Stimulated activated CD8-positive, alpha-beta memory T cell treated with anti-CD3 and anti-CD28 coated beads, Interleukin-15, amount 100 ng/mL, for 4 hours (primary cell): ENCODE measurements at places on chromosomes 2 and 18.
A peak's percentile ranks its signal among the peaks of the same experiment; 100 is the strongest.

GRCh38 chr2:6879011-6879410 lies 1.4 kb downstream of the RSAD2 start:
- DNase-seq = no peak

DNA sequence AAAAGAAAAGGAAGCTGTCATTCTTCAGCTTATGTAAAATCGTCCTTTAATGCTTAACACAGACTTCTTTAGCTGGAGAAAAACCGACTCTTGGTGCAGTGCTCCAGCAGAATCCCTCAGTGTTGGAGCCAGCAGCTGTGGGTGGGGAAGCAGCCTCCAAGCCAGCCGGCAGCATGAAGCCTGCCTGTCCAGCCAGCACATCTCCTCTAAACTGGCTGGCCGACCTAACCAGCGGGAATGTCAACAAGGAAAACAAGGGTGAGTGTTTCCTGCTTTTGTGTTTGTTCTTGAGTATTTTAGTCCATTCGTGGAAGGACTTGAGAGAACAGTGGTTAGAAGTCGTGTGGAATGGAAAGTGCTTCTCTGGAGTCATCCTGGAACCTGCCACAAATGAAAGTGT lies 38.9 kb downstream of the KDM3A start:
- DNase-seq = no peak

DNA sequence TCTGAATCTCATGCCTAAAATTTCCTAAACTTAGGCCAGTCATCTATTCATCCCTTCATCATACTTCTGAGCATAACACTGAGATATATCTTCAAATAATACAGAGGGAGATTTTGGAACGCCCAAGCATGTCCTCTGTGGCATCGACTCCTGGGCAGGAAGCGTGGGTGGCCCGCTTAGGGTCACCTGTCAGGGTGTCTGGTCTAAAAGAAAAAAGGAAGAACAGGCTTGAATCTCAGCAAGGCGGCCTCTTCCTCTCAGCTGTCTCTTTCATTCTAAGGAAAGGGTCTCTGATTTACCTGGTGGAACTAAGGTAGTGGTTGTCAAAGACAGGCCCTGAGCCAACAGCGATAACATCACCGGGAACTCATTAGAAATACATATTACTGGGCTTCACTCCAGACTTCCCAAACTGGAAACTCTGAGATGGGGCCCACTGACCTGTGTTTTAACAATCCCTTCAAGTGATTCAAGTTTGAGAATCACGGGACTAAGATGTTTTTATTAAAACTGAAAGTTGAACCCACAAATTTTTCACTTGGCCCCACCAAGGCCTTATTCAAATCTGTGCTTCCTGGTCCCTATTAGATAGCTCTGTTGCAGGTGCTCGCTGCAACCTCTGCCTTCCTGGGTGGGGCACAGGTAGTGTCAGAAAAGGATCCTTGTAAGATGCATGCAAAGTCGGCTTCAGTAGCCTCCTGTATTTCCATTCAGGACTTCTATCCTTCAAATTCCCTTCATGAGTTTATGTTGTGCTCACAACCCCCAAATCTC lies 162.3 kb upstream of the CCDC68 start:
- DNase-seq = no peak

- DNase-seq = no peak
Observed at GRCh38 chr2:120441744-120442471, 96.0 kb downstream of the INHBB start.

DNA sequence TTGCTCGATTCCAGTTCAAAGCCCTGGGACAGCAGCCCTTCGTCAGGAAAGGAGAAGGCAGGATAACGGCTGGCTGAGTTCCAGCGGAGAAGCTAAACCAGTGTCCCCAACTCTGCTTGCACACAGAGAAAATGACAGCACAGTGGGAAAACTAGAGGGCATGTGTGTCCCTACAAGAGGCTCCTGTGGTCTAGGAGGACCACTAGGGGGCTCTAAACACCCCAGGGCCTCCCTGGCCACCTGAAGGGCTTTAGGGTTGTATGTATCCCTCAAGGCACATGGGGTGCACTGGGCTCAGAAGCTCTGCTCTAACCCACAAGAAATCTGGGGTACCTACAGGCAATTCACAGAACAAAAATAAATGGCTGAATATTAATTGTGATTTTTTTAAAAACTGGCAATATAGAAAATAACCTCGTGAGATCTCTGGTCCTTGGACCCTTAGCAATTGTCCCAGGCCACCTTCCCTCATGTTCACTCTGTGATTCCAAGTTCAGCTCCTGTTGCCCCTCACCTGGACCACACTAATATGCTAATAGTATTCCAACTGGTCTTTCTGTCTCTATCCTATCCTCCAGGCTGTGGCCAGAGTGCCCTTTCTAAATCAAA lies 17.5 kb downstream of the STAT1 start:
- DNase-seq = no peak

GRCh38 chr2:62589691-62590356 lies 83.8 kb upstream of the TMEM17 start:
- DNase-seq = no peak

DNA sequence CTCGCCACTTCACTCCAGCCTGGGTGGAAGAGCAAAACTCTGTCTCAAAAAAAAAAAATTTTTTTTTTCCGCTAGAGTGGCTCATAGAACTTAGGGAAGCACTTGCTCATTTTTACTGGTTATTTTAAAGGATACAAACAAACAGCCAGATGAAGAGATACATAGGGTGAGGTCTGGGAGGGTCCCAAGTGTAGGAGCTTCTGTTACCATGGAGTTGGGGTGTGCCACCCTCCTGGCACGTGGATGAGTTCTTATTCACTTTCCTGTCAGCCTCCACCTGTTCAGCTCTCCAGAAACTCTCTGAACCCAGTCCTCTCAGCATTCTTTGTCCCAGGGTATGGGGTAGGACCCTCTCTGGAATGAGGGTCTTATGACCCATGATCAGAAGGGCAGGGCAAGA lies 4.9 kb upstream of the MAT2A start:
- DNase-seq = no peak

GRCh38 chr18:7329016-7329415 lies 98.1 kb downstream of the LRRC30 start:
- no peak for DNase-seq

- no peak for DNase-seq
Observed at GRCh38 chr2:222296311-222296741, 2.5 kb downstream of the PAX3 start.

GRCh38 chr2:48496849-48497248 lies 33.1 kb upstream of the STON1 start:
- DNase-seq = no peak

- DNase-seq = no peak
Observed at GRCh38 chr2:70388128-70388527, 86.3 kb upstream of the FAM136A start.

DNA sequence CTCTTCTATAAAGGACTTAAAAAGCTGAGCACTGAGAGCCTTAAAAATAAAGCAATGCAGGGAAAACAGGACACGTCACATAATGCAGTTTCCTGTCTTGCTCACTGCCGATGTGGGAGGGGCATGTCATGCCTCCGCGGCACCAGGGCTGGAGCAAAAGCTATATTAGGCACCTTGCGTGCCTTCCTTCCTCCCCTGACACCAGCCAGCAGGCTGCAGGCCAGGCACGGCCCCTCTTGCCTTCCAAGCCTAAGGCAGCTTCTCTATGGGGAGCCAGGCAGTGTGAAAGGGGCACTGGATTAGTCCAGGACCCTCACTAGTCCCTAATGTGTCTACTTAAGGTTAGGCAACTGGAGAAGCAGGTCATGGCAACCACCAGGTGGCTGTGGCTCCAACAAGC lies 26.3 kb downstream of the MRPL35 start:
- DNase-seq = no peak

- no peak for DNase-seq
Observed at GRCh38 chr2:120653046-120653445, 82.6 kb upstream of the GLI2 start.

GRCh38 chr2:31312898-31313297 lies 78.9 kb downstream of the EHD3 start:
- DNase-seq = no peak

DNA sequence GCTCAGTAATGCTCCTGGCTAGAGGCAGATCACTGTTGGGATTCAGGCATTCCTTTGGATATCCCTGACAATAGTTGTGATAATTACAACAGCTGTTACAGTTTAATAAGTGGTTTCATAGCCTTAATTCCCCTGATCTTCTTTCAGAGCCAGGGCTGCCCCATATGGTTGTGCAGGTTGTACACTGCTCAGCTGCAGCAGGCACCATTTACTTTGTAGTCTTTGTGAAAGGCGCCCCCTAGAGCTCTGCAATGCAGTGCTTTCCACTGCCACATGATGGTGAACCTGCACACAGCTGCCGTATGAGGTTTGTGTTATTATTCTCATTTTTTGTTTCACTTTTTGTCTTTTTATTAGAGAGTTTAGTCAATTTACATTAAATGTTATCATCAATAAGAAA lies 239.1 kb downstream of the KCNS3 start:
- no peak for DNase-seq

GRCh38 chr2:72841462-72842125 lies 15.8 kb upstream of the EXOC6B start:
- no peak for DNase-seq

- no peak for DNase-seq
Observed at GRCh38 chr2:48131539-48132270, 225.4 kb upstream of the FBXO11 start.

DNA sequence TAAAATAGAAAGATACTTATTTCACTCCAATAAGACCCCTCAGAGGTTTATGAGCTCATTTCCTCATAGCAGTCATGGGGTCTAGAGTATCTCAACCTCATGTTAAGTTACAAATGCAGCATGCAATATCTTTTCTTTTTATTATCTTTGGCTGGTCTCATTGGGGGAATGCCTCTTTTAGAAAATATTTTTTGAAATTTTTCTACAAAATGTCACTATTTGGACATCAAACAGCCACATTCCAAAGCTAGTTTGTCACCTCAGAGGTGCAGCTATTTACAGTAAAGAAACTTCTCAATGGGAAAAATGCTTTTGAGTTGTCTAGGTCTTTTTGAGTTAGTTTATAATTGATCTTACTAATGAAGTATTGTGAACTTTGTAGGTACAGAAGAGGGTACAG lies 370.7 kb upstream of the LRATD1 start:
- no peak for DNase-seq

DNA sequence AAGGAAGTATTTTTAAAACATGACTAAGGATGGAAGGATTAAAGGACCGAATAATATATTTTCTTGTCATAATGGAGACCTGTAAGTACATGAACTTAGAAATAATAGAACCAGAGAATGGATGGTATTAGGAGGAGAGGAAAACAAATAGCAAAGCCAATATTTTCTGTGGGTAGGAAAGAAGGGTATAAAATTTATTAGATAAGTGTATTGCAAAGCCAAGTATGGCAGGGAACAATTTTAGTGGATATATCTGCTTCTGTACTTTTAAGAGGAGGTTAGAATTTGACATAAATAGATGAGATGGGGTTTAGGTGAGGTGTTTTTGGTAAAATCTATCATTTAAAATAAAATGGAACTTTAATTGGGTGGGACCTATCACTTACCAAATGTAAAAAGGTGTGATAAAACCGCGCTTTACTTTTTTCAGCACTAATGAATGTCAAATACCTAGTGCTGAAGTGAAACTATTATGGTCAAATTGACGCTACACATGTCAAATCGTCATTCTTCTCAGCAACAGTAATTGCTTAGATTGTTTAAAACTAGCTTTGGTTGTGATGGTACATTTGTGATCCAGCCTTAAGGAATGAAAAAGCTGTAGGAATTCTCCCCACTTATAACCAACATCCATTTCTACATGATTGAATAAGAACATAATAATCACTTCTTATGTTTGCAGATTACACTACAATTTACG lies 78.1 kb upstream of the ZEB2 start:
- no peak for DNase-seq

GRCh38 chr2:216047397-216047796 lies 34.0 kb upstream of the MREG start:
- no peak for DNase-seq

- DNase-seq = no peak
Observed at GRCh38 chr2:98496750-98497493, 52.3 kb downstream of the INPP4A start.

DNA sequence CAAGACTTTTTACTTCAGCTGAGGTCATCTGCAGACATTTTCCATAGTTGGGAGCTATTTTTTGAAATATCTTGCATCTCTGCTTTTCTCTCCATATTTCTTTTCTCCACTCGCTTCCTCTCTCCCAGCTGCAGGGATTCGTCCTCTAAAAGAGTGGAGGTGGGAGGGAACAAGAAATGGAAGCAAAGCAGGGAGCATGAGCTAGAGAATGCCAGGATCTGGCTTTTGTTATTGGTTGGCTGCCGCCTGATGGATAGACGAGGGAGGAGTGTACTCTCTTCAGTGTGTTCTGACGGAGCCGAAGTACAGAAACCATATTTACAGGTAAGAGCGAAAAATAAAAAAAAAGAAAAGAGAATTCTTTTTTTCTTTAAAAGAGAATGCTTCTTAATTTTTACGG lies at the start of gene CSRNP3:
TSS of gene CSRNP3 (plus strand) at position 282 of the 400 bp plus-strand sequence. CDS start 125,368 bp downstream, outside the sequence.
- no peak for DNase-seq

DNA sequence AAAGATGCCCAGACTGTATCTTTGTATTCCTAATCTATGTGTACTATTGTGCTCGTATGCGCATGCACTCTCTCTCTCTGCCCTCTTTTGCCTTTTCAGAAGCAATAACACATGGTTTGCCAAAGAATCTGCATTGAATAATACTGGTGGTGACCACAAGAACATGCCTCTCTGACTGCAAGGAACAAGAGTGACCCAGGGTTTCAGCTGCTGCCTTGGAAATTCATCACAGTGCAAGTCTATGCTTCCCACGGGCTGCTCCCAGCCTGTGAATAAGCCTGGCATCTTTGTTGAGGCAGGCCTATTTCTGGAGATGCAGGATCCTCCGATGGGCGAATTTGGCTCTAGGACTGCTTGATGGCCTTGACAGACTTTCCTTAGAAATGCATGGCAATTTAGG lies 689.4 kb upstream of the FANCL start:
- no peak for DNase-seq

GRCh38 chr2:127859712-127860085 lies 1.7 kb upstream of the POLR2D start:
- peak; percentile 43 for DNase-seq

DNA sequence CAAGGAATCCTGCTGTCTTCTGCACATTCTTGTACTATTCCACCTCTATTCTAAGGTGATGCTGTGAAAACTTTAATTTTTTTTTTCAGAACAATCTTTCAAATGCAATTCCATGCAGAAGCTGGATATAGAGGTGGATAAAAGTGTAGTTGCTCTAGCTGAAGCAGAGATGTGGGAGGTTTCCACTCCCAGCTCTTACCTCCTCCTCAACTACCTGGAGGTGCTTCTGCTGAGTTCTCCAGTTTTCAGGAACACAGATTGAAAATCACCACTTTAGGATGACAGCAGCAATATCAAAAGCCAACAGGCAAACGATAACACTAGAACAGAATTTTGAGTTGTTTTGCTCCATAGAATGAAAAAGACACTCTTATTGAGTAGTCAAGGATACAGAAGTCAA lies 51.1 kb upstream of the FAM98A start:
- no peak for DNase-seq

- no peak for DNase-seq
Observed at GRCh38 chr2:217706513-217706912, 296.3 kb downstream of the TNS1 start.

DNA sequence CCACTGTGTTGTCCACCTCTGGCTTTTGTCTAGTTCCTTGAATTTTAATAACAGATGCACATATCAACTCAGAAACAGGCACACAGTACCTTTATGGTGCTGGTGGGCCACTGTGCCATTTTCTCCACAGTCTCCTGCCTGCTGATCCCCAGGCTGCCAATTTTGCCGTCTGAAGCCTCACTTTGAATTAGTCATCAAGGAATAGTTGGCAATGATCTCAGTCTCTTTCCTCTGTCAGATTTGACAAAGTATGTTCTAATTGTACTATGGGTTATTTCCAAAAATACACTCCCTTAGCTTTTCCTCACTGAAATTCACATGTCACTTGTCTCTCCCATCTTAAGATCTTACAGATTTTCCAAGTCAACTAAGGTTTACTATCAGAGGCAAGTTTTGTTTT lies 140.7 kb downstream of the ZNF516 start:
- no peak for DNase-seq
